ENCODE measurements at places on chromosomes 12 and 14.
A peak's percentile ranks its signal among the peaks of the same experiment; 100 is the strongest.

GRCh38 chr14:55356913-55357312 is 54.7 kb downstream of the ATG14 start:
- no peak for DNase-seq

DNA sequence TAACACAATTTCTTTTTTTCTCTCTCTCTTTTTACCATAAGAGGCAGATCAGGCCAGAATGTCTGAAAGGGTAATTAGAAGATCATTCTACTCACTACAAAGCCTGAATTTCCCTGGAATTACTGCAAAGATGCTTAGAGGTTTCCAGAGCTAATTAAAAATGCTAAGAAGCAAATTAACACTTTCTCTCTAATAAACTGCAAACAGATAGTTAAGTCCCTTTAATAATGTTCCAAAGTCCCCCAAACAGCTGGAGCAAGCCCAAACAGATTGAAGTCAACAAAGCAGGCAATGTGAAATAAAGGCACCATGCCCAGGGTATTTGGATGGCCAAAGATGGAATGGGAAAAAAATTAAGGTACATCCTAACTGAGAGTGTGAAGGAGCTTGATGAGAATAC is 208.8 kb upstream of the LRFN5 start:
- DNase-seq: no peak

DNA sequence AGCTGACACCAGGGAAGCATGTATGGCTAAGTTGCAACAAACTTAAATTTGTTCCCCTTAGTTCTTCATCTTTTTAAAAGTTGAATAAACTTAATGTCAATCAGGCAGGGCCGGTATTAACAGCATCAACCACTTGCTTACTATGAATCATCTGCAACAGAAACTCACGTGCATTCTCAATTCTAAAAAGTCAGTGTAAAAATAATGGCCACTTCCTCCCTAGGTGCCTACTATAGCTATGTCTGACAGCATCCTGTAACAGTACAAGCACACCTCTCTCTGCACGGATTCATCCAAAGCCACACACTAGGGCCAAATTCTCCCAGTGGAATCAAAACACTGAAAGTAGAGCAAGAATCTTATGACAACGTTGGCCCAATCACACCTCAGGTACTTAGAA is 48.6 kb downstream of the PPP1R36 start:
- DNase-seq: no peak

DNA sequence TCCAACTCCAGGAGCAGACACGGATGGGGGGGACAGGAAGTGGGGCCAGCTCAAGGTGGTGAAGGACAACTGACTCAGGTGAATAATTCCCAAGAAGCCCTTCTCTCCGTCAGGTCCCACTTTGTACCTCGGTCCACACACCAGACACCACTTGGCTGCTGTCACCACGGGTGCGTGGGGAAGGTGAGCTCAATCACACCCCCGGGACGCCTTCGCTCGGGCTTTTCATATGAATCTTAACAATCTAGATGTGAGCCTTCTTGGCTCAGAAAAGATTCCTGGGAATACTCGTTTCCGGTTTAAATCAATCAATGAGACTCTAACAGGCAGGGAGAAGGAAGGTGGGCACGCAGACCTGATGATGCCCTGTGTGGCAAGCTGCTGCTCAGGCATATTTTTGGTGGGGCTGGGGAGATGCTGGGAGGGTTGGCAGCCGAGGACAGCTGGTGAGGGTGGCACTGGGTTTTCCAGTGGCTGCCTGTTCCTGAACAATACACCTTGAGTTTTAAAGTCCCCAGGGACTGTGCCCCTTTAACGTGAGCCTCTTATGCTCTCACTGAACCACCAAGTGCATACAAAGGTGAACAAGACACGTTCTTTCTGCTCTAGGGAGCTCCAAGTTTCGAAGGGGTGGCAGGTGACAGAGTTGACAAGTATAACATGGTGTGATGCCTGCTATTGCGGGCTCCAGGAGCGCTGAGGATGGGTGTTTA is 5.1 kb downstream of the TESC start:
- no peak for DNase-seq

DNA sequence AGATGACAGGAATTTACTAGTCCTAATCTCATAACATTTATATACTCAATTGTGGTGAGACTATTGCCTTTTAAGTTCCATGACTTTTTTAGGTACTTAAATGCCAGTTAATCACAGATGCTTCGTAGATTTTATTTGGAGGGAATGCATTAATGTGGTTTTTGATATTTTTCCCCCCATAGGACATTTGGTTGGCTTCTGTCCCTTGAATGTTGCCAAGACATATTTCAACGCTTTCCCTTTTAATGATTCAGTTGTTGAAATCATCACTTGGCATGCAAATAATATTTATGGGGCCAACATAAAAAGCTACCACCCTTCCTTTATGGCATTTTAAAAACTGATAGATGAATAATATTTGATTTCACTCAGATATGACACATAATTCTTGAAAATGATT is 172.1 kb downstream of the ACSS3 start:
- DNase-seq: no peak

- DNase-seq: no peak
Measured at GRCh38 chr12:12564911-12565310, 2.2 kb upstream of the DUSP16 start.

GRCh38 chr12:33180918-33181317 is 258.7 kb downstream of the SYT10 start:
- no peak for DNase-seq

GRCh38 chr12:45276154-45276755 is 60.4 kb downstream of the ANO6 start:
- no peak for DNase-seq

DNA sequence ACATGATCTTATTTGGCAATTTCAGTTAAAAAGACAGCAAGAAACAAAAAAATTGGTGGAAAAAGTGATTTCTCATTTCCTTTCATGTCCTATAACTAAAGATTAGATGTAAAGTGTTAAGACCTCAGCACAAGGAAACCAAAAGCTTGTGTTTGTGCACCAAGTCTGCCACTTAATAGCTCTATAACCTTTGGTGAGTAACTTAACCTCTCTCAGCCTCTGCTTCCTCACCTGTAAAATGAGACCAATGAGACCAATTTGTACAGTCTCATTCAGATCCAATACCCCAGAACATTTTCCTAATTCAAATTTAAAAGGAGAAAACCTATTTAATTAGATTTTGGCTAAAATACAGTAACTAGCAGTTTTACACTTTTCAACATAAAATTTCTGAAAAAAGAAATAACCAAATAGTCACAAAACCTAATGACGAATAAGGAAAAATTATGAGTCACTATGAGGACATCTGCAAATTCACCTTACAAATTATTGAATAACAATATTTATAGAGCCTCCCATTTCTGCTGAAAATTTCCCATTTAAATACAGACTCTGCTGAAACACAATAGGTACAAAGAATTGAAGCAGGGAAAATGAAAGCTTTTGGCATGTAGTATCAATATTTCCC is 71.1 kb downstream of the EPS8 start:
- no peak for DNase-seq

DNA sequence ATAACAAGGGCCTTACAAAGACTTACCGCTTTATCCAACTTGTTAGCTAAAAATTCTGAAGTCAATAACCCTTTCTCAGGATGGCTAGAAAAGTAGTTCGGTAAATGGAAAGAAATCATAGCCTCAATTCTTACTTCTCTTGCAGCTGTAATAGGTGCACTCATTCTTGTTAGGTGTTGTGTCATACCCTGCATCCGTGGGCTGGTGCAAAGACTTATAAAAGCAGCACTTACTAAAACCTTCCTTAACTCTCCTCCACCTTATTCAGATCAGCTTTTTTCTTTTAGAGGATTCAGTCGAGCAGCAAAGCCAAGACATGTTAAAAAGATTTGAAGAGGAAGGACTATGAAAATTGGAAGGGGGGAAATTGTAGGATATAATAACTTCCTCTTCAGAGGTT is 238.2 kb upstream of the DIO3 start:
- DNase-seq: no peak

DNA sequence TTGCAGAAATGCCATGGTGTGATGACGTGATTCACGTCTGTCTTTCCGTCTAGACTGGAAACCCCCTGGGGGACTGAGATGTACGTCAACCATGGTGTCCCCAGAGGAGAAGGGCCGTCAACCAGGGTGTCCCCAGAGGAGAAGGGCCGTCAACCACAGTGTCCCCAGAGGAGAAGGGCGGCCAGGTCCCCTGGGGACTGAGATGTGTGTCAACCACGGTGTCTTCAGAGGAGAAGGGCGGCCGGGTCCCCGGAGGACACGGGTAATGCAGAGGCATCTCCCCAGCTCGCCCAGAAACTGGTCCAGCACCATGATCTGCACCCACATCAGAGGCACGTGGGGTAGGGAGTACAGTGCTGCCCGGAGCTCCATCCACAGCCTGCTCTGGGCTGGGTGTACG is 30.6 kb upstream of the GALNT9 start:
- DNase-seq: no peak

- DNase-seq: no peak
Measured at GRCh38 chr14:99133636-99134515, 138.1 kb downstream of the BCL11B start.

DNA sequence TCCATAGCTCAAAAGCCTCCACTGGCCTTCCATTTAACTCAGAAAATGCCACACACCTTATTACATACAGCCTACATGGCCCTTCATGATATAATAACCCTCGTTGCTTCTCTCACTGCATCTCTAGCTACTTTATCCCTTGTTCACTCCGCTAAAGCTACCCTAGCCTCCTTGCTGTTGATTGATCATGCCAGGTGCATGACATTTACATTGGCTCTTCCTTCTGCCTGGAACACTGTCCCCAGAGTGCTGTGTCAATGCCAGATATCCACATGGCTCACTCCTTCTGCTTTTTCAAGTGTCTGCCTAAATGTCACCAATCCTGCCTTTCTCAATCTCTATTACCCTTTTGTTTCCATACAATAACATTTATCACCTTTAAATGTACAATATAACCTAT is 58.3 kb downstream of the CAND1 start:
- DNase-seq: no peak

GRCh38 chr12:2057795-2058408 is 5.1 kb downstream of the CACNA1C start:
- no peak for DNase-seq

DNA sequence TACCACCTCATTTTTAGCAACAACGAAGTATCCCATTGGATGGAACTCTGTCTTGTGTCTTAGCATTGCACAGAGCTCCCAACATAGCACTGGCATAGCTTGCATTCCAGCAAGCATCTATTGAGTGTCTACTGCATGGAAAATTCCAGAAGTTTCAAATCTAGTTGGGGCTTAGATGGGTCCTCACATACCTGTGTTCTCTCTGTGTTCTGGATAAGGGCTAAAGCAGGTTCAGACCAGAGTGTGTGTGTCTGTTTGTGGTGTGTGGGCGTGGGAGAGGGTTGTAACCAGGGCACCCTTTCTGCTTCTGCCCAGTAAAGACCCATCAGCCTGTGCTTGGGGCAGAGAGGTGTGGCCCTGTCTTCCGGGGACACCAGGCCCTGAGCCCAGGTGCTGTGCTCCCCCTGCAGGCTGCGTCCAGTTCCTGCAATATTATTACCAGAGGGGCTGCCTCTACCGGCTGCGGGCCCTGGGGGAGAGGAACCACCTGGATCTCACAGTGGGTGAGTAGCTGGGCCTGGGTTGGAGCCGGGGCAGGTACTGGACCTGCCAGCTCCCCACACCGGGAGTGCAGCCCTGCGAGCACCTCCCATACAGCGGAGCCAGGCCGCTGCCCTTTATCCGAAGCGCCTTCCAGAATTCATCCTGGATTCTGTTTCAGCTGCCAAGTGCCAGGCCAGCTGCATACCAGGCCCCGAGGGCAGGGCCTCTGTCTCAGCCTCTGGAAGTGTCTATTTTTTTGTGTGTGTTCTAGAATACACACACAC is 20.3 kb downstream of the RHOF start:
- DNase-seq: peak; percentile 79

GRCh38 chr12:55068416-55069010 is 48.7 kb downstream of the NEUROD4 start:
- DNase-seq: no peak

DNA sequence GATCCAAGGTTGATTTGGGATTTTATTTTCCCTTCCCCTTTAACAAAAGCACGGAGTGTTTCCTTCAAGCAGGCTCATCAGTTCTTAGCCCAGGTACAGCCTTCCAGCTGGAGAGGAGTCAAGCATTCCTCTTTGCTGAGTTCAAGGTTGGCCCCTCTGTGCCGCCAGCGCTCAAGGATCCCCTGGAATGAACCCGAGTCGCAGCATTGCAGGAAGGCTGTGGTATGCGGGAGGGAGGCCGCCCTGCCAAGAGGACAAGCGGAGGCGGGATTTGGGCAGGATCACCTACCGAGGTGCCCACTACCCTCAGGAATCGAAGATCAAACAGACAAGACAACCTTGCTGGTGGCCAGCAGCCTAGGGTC is 53.9 kb upstream of the NCOR2 start:
- DNase-seq: no peak

- no peak for DNase-seq
Measured at GRCh38 chr12:130632642-130633041, 83.5 kb downstream of the RIMBP2 start.

- DNase-seq: no peak
Measured at GRCh38 chr12:17333287-17333686, 727.3 kb upstream of the LMO3 start.

DNA sequence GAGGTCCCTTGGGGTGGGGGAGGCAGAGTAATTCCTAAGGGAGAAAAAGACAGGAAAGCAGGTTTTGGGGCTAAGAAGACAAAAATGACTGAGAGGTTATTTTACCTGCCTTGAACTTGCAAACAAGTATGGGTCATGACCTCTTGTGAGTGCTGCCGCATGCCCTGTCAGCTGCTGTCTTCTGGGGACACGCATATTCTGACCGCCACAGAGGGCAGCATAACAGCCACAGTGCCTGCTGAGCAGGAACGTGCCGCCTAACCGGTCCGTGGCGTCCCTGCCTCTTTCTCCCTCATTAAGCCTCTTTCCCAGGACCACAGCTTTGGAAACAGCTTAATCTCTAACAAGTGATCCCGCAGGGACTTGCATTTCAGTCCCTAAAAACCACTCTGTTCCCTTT is 51.3 kb upstream of the KCNA1 start:
- no peak for DNase-seq
